ENCODE measurements at places on chromosomes 2 and 18. TPM values are rescaled to one million over a fixed set of nuclear protein-coding genes. Genes with fewer than 3 reads are reported as not detected.

- no peak for DNase-seq
These were observed 725.6 kb upstream of the ID2 start for GRCh38 chr2:7956126-7956689.

DNA sequence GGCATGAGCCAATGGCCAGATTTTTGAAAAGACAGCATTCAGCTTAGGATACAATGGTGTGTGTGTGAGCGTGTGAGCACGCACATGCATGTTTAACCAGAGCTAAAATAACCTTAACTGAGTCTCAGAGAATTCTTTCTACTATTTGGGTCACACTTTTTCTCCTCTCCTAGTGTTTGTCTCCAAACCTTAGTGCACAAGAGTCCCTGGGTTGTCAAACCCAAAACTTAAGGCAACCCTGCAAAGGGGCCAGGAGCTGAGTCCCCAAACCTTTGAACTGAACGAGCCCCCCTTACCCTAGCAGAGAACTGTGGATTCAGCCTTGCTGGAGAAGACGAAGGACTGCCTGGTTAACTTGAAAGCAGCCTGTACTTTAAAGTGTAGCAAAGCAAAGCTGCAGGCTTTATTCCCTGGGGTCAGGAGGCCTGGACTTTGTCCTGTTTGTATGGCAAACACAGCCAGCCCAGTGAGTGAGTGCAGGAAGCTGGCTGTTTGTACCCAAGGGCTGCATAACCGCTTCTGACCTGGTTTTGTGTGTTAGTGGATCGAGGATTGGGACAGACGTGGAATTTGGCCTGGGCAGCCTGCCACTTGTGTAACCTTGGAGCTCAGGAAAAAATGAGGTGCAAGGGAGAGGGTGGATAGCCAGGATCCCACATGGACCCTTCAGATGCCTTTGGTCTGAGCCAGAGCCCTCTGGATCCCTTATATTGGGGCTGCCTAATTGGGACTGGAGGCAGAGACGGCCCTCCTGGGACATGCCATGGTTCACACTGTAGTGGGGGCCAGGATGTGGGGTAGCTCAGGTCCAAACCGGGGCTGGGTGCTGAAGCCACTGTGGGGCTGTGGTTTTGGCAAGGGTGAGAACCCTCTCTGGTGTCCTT is 6.4 kb upstream of the PSMD1 start:
- DNase-seq = no peak

DNA sequence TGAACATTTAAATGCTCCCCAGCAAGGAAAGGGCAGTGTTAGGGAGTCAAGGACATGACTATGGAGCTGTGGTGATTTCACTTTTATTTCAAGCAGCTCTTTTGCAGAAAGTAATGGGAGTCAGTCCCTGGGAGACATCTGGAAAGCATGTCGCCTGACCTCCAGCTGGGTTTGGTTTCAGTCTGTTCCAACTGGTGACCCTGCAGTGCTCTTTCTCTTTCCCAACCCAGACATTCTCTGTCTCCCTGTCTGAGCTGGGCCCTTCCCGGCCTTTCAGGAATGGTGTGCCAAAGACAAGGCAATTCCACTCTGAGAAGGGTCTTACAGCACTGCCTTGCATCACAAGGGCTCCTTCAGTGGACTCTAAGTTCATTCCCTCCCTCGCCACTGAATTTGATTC is 323.2 kb downstream of the OSR1 start:
- no peak for DNase-seq

DNA sequence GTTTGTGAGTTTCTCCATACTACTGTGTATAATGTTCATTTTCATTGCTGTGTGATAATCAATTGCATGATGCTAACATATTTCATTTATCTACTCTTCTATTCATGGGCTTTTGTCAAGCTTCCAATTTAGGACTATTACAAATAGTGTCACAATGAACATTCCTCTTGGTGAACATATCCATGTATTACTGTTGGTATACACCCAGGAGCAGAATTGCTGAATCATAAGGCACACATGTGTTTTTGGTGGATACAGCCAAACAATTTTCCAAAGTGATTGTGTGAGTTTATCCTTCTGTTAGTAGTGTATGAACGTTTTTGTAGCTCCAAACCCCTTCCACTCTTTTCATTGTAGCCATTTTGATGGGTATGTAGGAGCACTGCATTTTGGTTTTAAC is 101.6 kb upstream of the COPS8 start:
- no peak for DNase-seq

DNA sequence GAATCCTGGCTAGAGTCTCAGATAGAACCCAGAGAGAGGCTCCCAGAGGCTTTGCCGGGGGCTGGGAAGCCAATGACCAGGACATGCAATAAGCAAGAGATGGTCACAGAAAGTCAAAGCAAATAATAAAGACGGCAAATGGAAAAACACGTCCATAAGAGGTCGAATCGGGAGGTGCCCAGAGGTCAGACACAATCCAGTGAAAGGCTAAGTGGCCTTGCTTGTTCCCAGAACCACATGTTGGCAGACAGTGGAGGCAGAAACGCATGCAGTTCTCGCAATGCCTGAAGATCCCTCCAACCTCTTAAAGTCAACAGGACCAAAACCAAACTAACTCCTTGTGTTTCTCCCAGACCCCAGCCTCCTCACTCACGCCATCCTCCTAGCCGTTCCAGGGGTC is 3.0 kb downstream of the CYB5A start:
- DNase-seq = no peak

Gene MAP2
- 6.0 TPM for total RNA-seq

All from dermis blood vessel endothelial cell (primary cell).